ENCODE measurements at places on chromosomes 12 and 14.

DNA sequence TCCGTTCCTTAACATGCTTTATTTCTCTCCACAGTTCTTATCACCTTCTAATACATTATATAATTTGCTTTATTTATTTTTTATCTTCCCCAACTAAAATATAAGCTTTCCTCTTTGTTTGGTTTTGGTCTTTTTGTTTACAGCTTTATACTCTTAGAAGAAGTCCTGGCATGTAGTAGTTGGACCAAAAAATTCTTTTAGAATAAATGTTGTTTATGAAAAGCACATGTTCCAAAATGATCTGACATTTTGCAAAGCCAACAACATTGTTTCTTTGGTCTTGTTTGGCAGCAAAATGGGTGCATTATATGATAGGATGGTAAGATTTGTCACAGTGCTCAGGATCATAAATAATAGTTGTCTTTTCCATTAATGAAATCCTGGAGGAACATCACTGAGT is 312.5 kb downstream of the LRIG3 start:
- no peak for DNase-seq

- no peak for DNase-seq
Measured at GRCh38 chr14:99413172-99413571, 67.5 kb downstream of the SETD3 start.

DNA sequence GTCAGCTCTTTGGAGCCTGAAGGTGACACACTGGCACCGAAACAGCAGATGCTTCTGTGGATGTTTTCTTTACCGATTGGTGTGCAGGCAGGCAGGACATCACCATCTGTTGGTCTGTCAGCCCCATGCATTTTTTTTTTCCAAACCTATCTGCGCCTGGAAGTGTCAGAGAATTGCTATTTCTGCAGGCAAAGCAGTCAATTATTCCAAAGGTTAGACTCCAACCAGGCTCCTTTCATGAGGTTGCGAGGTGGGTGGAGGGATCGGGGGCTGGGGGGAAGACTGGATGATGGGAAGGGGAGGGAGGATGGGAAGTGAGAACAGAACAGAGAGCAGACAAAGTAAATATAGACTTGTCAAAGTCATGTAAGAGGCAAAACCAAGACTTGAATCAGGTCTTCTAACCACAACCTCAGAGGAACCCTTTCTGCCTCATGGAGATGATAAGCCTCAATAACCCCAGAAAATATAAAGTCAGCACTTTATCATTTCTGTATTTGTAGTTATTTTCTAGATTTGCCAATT is 117.7 kb downstream of the OTOGL start:
- DNase-seq: no peak

DNA sequence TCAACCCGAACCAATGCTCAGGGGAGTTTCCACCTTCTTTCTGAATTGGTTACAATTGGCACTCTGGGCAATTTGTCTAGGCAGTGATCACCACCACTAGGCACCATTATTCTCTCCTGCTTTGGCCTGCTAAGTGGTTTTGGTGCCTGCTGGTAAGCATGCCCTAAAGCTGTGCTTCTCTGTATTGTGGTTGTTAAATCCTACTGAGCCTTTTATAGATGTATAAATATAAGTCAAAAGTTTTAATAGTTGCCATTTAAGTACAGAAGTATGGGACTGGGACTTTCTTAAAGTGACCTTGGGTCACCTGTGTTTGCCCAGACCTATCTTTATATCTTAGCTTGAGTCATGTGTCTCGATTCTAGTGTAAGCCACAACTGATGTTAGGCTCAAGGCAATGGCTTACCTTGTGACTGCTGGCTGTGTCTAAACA is 475.9 kb downstream of the SLC16A7 start:
- no peak for DNase-seq

DNA sequence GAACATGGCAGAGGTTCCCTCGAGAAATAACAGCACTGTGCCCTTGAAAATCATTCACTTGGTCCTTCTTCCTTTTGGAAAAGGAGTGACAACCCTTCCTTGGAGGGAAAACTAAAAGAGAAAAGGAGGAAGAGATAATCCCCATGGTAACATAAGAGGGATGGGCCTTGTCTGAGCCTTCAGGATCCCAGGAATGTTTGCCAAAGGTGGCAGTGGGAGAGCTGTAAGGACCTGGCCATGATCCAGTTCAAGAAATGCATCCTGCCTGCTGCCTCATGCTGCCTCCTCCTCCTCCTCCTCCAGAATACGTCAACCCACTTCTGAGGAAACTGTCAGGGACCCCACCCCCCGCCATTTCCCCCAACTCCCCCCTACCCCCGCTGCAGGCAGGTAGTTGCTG is 118.8 kb downstream of the KCNK10 start:
- no peak for DNase-seq

GRCh38 chr12:41045509-41045908 is 142.6 kb upstream of the PDZRN4 start:
- DNase-seq: no peak

DNA sequence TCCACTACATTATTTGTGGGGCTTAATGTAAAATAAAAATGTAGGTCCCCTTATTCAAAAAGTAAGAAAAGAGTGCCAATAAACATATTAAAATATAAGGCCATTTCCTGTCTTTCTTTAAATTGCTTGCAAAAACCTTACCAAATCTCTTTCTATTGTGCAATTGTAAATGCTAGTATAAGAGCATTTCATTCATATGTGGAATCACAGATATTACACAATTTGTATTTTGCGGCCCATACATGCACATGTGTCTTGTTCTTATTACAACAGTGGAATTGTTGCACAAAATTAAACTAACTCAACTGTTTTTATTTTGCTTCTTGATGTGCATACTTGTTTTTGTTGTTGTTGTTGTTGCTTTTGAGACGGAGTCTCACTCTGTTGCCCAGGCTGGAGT is 20.1 kb upstream of the CRADD start:
- DNase-seq: no peak

- no peak for DNase-seq
Measured at GRCh38 chr14:75705014-75705413, 44.0 kb downstream of the TTLL5 start.

Measured in stimulated activated CD8-positive, alpha-beta memory T cell treated with anti-CD3 and anti-CD28 coated beads, Interleukin-7, amount 100 ng/mL, for 48 hours (primary cell).